Activated CD4-positive, alpha-beta T cell treated with anti-CD3 and anti-CD28 coated beads, Interleukin-2, amount 10 ng/mL, durations not matched to agents 7 days and 5 days (primary cell): ENCODE measurements at places on chromosomes 6 and 20. TPM values are rescaled to one million over a fixed set of nuclear protein-coding genes. Genes with fewer than 3 reads are reported as not detected.

DNA sequence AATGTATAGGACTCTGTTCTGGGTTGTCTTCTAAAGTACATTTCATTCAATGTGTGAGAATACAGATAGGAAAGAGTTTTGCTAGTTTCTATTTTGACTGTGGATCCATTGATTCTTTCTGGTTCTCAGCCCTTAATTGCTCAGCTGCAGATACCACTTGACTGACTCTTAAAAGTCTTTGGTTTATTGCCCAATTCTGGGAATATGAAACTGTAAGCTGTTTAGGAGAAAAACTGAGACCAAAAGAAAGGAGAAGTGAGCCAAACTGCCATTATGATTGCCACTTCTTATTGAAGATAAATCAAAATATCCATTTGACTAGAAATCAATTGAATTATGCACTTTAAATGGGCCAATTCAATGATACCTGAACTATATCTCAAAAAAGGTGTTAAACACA lies 211.4 kb downstream of the ESR1 start:
- DNase-seq: no peak

DNA sequence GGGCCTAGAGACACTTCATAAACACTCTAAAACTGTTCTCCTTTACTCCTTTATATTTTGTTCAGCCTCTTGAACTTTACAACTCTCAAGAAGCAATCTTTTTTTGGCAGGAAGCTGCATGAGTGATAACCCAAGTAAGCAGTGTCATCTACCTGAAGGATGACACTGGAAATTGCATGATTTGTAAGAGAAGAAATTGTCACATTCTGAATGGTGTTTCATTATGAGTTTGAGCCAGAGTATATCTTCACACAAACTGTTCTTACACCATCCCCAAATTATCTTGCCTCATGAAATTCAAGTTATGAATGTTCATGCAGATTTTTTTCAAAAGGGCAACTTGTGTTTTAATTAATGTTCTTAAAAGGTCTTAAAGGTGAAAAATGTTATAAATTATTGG lies 799.3 kb downstream of the TBC1D32 start:
- DNase-seq: no peak

DNA sequence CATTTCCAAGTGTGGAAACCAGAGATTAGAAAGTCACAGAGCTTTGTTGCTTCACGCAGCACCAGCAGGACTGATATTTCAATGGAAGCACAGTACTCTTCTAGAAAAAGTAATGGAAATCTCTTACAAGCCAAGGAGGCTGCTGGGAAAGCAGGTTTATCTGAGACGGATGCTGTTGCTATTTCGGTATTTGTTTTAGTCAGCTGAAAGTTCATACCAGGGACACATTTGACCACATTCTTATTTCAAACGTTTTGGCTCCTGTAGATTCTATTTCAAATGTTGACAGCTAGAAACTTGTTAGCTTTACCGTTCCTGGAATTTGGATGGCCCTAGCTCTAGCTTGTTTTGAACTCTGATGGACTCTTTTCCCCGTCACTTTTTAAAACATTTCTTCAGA lies 3.7 kb upstream of the TMEM242 start:
- DNase-seq: no peak

GRCh38 chr6:44867571-44868334 lies 460.4 kb upstream of the RUNX2 start:
- no peak for DNase-seq

DNA sequence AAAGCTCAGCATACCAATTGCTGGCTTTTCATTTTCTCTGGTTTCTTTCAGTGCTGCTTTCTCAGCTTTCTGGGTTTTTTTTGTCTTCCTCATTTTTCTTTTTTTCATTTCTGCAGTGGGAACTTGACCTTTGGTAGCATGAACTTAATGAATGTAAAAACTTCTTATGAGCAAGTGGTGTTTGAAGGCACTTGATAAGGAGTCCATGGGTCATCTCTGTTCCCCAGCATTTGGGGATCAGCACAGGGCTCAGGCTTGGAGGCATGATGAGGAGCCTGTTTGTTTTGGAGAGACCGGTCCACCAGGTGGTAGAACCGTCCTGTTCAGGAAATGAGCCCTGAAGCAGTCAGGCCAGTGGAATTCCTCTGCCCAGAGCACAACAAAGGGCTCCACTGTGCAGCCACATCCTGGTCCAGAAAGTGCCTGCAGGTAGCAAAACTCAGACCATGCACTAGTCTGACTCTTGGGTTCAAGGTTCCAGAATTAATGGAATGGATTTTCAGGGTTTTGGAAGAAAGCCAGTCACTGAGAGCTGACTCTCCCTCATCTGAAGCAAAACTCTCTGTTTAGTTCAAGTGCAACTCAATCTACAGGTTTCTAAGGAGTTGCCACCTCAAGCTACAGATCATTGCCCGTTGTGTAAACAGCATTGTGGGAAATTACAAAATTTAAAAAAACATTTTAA lies 52.3 kb upstream of the ADGRF1 start:
- DNase-seq: no peak

GRCh38 chr6:13327691-13328075 lies 654 bp downstream of the TBC1D7 start:
- no peak for DNase-seq

- DNase-seq: no peak
These were observed 614.4 kb downstream of the BCKDHB start for GRCh38 chr6:80720824-80721223.

- DNase-seq: no peak
These were observed 191.6 kb downstream of the DST start for GRCh38 chr6:56450882-56451739.

GRCh38 chr6:169528755-169529154 lies 173.1 kb downstream of the WDR27 start:
- no peak for DNase-seq

GRCh38 chr20:59014680-59015389 lies 4.4 kb upstream of the TUBB1 start:
- no peak for DNase-seq

DNA sequence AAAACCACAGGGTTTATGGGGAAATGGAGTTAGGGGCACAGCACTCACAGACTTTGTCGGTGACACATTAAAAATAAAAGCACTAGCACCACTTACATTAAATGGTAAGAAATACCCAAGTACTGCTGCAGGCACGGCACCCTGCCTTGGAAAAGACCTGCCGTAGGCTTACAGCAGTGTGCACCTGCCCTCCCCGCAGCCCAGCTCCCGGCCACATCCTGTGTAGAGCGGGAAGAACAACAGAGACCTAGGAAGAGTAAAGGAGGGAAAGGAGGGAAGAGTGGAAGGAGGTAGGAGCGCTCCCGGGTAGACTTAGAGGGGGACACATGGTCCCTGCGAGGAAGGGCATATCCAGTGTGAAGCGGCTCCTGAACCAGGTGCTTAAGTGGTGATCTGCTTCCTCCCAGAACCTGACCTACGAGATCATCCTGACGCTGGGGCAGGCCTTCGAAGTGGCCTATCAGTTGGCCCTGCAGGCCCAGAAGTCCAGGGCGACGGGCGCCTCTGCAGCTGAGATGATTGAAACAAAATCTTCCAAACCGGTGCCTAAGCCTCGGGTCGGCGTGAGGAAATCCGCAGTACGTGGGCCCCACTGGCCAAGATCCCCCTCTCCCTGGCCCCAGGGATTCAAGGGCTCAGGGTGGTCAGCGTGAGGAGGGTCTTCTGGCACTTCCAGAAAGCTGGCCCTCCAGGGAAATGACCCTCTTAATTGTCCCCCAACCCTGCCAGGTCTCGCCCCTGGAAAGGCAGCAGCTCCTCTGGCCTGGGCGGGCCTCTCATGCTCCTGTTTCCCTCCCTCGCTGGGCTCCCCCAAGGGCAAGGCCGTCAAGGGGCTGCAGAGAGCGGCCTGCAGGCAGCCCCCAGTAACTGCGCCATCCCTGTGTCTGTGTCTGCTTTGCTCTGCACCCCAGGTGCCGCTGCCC lies 55.5 kb downstream of the TCP11 start:
- DNase-seq: peak; percentile 4

DNA sequence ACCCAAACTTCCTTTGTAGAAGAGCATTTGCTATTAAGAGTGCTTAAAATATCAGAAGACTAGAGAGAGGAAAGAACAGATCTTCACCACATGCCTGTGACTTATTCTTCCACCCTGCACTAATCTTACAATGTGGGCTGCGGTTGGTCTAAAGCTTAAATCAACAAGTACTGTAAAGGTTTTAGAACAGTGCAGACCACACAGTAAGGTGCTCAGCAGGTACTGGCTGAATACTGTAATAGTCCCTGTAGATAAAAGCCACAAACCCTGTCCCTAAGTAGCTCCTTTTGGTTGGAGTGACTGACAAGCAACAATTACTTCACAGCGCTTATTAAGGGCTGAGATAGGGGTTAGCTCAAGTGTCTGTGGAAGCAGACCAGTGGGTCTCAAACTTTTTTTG lies 972 bp upstream of the PHF3 start:
- no peak for DNase-seq

DNA sequence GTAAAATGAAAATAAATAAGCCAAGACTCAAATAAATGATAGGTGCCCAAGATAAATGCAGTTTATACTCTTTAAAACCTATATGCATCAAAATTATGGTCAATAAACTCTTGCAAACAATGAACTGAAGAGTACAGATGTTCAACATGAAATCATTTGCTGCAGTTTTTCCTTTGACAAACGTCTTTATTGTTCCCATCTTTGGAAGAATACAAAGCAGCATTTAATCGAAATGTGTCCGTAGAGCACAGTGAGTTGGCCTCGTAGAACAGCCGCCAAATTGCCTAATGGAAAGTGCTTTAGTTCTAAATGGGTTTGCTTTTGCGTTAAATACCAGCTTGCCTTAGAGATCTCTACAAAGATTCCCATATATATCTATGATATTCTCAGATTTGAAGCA lies 447.4 kb downstream of the PKHD1 start:
- no peak for DNase-seq

DNA sequence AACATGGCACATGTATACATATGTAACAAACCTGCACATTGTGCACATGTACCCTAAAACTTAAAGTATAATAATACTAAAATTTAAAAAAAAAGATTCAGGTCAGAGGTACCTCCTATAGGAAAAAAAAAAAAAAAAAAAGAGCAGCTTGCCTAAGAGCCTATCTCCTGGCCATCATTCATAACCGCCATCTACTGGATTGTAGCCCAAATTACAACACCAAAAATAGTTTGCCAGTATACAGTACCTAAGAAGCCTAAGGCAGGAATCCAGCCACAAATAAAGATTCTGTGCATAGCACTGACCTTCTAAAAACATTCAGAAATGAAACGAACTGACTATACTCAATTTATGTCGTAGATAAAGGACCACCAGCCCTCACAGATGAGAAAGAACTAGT lies 438.4 kb upstream of the ADGRB3 start:
- DNase-seq: no peak

GRCh38 chr6:169862043-169862891 lies 110.8 kb downstream of the ERMARD start:
- DNase-seq: no peak

DNA sequence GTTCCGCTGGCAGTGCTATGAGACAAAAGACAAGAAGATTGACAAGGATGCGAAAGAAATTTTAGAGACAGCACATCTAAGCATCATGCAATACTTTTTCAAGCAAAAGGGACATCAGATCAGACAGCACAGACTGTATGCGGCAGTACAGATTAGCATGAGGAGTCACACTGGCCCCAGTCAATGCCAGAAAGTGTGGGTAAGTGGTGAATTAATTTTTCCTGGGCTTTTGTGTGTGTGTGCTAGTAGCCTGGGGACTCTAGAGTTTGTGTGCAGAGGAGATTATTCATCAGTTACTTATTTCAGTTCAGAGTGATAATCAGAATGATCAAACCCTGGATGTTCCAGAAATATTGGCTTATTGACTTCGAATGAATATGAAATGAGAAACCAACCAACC lies 47.2 kb downstream of the LAMA4 start:
- DNase-seq: no peak

DNA sequence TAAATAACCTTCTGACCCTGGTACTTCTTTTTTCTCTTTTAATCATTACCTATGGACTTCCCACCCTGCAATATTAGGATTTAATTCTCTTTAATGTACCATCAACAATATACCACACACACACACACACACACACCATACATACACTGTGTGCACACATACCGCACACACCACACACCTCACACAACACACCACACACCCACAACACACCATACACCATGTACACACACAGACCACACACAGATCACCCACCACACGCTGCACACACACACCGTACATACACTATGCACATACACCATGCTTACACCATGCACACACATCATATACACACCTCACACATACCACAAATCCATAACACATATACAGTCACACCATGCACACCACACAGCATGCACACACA lies 57.4 kb upstream of the MAP3K4 start:
- DNase-seq: no peak

NR2E1 gene
- not detected for total RNA-seq

PCK1 gene
- not detected for total RNA-seq

MAS1 gene
- total RNA-seq: not detected

SEMG1 gene
- not detected for total RNA-seq

IPCEF1 gene
- 27.3 TPM for total RNA-seq
